NCI-H748 treated with DMSO at 0.1 percent for 48 hours (cell line): ENCODE measurements at places on chromosomes 6 and 20.

DNA sequence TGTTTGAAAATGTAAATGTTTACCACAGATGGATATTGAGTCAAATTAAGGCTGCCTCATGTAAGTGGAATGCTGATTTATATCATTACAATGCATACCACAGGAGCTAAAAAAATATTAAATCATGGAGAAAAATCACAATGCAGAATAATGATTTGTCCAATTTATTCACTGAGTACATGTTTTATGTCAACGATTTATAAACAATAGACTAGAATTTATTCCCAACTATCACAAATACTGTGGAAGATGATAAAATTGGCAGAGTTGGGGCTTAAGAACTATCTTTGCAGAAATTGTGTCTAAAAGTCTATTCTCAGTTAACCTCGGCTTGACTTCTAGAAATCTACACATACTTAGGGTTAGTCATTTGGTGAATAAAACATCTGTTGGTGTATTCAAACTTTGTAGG lies 472.1 kb upstream of the MARCKS start:
- no peak for DNase-seq

DNA sequence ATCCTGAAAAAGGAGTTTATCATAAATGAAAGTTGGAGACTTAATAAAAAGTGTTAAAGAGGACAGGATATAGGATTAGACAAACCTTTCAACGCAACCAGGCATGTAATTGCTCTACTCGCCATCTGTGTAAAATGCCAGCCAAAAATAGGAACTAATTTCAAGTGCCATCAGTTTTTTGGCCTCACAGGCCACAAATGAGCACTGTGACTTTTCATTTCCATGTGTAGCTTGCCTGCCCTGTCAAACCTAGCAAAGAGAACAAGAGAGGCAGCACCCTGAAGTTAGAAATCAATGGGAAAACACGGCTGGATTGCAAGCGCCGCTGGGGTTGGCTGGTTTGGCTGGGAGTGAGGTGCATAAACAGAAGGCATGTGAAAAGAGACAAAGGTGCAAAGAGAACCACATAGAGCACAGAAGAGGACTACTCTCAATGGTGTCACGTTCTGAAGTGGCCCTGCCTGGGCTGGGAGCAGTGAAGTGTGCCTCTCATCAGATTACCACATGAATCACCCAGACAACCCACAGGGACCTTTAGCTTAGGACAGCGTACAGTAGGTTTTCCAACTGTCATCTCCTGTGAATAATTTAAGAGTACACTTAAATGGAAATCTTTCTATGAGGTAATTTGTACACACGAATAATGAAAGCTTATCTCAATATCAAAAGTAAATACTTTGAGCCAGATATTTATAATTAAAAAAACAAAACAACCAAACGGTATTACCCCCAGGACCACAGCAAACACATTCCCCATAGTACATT lies 78.0 kb upstream of the NHSL1 start:
- no peak for DNase-seq

DNA sequence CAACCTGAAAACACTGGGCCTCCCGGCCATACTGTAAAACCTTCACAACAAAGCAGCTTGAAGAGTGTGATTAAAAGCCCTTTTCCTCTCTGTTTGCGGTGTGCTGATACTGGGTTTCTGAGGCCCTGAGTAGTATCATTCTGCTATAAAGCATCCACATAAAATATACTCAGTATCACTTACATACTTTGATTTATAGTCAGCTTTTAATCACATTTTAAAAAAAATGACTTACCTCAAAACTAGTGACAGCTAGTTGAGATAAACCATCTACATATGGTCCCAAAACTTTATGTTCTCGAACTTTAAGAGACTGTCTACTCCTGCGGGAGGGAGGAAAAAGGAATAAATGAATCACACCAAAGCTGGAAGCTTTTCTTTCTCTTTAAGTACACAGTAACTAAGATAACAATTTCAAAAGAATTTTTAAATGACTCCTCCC lies 135.7 kb downstream of the KIF13A start:
- no peak for DNase-seq

DNA sequence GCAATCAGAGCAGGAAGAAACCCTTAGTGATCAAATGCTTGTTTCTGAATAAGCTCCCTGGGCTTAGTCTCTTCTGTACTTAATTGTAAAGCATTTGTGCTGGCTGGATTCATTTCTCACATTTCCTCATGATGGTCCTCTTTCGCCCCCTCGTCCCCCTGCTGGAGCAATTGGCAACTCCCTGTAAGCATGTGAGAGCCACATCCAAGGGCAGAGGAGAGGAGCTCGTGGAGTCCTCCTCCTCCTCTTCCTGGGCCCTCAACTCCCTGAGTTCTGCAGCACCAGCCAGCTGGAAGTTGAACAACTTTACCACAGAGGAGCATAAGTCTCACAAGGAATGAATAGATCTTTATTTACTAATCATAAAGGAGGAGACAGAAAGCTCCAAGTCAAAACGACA lies 12.6 kb downstream of the ANKEF1 start:
- no peak for DNase-seq

- DNase-seq, result no peak
These were observed 31.4 kb downstream of the HIVEP2 start for GRCh38 chr6:142913511-142914047.

- DNase-seq, result no peak
These were observed 29.6 kb downstream of the GCNT2 start for GRCh38 chr6:10550764-10551163.

DNA sequence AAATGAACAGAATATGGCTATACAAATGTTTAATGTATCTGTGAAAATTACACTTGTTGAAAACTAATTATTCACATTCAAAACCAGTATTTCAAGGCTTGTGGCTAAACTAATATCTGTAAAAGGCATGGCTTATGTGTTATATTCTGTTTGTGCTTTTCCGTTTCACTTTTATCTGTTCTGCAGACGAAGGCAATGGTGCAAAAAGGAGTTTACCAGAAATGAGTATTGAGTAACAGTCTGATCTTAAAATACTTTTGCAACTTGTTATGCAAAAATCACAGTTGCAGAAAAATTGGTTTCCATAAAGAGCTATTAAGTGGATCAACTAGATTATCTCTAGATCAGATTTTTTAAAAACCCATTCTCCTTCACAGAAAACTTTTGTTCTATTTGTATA lies 9.4 kb upstream of the STX11 start:
- DNase-seq, result no peak

- DNase-seq, result no peak
These were observed 166.1 kb upstream of the OPRM1 start for GRCh38 chr6:153872946-153873345.

DNA sequence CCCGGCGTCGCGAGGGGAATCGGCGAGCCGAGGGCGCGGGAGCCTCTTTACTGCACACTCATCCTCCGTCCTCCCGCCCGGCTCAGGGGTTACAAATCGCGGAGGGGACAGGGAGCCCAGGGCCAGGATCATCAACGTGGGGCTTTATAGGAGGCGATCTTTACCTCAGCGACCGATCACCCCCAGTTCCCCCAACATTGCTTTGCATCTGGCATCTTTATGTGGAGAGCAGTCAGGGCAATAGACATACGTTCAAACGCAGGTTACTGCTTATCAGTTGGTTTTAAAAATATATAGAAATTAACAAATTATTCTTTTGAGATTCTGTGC lies 634 bp downstream of the HSF2 start:
- DNase-seq, result no peak

DNA sequence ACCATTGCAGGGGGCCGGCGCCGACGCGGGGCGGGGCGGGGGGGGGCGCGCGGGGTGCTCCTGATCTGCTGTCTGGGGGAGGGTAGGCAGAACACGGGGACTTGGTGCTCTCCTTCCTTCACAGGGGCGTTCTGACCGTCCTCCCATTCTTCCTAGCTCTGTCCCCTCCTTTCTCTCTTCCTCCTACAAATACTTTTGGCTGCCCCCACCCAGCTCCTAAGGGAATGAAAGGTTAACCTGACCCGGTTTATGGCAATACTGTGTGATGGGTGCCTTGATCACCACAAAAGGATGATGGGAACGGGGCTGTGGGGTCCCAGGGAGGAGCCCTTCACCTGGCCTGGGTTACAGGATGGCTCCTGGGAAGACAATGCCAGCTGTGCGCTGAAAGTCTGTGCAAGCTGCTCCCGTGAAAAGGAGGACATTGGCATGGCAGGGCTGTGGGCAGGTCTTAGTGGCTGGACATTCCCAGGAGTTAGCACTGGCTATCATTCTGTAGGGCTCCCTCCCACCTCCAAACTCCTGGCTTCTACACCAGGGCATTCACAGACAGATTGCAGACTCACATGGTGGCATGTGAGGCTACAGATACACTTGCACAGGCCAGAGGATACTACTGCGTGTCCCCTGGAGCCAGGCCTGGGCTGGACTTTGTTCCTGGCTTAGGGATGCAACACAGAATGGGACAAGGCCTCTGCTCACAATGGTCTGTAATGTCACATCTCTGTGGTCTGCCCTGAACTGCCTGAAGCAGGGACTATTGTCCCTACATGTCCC lies 1.9 kb upstream of the TPD52L2 start:
- DNase-seq, result no peak

- no peak for DNase-seq
These were observed 155.2 kb downstream of the BTBD3 start for GRCh38 chr20:12072954-12073264.

GRCh38 chr6:131660195-131660594 lies 23.1 kb downstream of the ENPP3 start:
- DNase-seq, result no peak

DNA sequence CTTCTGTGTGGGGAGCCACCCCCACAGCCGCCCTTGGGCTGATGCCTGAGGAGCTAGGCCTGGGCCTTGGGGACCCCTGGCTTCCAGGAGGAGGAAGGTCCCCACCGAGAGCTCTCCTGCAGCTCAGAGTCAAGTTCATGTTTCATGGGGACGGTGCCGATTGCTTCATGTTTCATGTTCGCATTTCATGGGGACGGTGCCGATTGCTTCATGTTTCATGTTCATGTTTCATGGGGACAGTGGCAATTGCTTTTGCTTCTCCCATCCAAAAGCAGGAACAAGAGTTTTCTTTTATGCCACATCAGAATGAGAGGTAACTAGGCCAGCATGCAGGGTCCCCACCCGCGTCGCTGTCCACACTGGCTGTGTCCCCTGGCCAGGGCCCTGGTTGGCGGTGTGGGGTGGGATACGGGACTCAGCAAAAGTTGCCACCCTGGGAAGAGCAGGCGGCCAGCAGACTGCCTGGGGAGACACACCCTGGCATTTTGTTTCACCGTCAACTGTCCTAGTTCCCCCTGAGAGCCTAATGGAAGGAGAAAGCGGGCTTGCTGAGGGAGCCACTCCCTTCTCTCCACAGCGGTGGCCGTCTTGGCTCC lies 46.0 kb downstream of the DACT2 start:
- no peak for DNase-seq

DNA sequence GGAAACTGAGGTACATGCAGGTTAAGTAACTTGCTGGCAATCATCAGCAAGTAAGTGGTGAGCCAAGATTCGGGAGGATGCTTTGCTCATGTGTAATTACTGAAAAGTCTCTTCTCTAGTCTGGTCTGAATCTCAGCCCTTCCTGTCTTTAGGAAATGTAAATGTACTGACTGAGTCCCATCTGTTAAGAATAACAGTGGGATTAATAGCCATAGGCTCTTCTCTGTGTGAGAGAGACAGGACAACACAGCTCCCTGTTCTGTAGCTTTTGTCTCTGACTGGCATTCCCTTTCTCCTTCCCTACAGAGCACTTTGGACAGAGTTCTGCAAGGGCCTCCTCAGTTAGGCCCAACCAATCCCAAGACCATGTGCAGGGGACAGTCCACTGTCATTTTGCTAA lies 131.3 kb upstream of the OGFRL1 start:
- no peak for DNase-seq

DNA sequence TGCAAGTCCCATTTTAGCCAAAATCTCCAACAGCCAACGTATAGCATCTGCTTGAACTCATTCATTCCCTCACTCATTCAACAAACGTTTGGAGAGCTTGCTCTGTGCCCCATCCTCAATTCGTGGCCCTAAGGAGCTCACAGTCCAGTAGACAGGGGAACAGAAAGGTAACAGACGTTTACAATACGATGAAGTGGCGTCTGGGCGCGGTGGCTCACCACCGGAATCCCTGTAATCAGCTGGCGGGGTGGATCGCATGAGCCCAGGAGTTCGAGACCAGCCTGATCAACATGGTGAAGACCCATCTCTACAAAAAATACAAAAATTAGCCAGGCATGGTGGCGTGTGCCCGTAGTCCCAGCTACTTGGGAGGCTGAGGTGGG lies 790 bp upstream of the E2F1 start:
- DNase-seq, result no peak

DNA sequence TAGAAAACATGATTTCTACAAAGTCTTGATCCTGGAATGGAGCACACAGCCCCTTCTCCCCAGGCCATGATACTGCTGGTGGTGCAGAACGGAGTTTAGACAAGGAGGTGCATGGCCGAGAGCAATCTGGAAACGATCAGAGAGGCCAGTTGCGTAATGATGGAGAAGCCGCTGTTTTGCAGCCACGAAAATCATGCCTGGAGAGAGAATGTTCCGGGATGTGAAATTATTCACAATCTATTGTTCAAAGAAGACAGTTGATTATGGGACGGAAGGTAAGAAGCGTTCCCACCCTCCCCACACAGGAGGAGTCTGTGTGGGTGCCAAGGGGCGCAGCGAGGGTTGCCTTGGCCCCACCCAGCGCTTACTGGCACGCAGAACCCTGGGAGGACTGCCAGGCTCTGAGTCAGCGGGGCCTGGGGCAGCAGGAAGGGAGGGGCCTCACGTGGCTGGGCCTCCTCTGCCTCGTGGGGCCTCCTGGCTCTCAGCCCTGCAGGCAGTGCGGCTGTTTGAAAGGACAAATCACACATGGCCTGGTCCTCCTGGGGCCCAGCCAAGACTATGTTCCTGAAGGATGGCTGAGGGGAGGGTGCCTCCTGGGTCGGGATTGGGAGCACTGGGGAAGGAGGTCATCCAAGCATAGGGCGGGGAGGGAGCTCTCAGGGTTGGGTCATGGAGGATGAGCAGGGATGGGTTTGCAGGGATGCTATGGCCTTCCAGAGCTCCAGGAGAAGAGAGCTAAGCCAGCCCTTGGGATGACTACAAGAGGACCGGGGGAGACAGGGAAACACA lies 8.7 kb upstream of the AP5S1 start:
- DNase-seq, result no peak

DNA sequence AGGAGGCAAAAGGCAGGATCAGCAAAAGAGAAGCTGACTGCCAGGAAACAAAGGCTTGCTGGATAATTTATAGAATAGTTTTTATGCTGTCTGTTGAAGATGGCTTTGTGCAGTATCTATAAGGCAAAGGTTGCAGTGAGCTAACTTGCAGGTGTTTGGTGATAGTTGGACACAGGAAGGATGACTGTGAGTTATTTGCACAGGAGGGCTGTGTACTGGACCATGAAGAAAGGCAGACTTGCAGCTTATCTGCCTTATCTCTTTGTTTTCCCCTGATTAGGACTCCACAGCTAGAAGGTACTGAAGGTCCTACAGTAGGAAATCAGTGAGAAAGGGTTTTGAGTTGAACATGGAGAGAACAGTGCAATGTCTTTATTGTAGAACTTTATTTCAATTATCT lies 2.1 kb downstream of the BTN1A1 start:
- DNase-seq, result peak; percentile 25

- no peak for DNase-seq
These were observed 37.4 kb downstream of the PRKN start for GRCh38 chr6:162690158-162690557.

DNA sequence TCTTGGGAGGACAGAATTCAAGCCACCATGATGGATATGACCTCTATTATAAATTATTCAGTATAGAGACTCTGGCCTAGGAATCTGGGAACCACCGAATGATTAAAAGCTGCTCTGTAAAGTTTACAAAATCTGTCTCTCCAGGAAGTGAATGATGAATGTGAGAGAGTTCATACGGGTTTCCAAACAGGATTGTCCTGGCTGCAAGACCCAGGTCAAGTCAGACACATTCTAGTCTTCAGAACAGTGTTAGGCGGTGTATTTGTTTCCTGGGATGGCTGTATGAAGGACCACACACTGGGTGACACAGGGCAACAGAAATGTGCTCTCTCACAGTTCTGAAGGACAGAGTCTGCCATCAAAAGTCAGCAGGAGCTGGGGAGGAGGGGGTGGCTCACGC lies 222.4 kb downstream of the ZNF217 start:
- no peak for DNase-seq
